NCI-H510A (cell line): ENCODE measurements at places on chromosomes 4 and X.

DNA sequence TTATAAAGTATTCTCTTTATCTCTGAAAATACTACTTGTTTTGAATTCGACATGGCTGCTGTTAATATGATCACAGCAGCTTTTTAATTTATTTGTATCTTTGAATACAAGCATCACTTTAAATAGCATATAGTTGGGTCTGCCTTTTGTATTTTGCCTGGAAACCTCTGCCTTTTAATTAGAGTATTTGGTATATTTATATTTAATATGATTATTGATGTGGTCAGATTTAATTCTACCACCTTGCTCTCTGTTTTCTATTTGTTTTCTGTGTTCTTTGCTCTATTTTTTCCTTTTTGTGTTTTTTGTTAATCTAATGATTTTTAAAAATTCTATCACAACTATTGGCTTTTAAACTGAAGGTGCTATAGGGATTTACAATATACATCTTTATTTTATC lies 21.7 kb downstream of the STK32B start:
- no peak for DNase-seq

DNA sequence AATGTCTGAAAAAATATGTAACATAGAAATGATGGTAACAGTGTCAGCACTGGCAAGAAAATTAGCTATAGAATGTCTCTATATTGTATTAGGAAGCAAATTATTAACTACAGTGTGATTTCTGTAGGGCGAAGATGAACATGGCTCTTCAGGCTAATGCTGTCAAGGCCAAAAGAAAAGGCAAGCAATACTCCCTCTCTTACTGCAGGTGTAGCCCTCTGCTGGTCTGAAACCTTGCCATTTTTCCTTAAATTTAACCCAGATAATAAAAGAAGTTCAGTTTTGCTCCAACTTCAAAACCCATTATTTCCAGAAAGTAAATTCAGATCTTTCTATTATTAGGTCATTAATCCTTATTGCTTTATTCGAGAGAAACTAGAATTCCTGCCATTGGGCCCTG lies 215.9 kb downstream of the LRBA start:
- DNase-seq: no peak

DNA sequence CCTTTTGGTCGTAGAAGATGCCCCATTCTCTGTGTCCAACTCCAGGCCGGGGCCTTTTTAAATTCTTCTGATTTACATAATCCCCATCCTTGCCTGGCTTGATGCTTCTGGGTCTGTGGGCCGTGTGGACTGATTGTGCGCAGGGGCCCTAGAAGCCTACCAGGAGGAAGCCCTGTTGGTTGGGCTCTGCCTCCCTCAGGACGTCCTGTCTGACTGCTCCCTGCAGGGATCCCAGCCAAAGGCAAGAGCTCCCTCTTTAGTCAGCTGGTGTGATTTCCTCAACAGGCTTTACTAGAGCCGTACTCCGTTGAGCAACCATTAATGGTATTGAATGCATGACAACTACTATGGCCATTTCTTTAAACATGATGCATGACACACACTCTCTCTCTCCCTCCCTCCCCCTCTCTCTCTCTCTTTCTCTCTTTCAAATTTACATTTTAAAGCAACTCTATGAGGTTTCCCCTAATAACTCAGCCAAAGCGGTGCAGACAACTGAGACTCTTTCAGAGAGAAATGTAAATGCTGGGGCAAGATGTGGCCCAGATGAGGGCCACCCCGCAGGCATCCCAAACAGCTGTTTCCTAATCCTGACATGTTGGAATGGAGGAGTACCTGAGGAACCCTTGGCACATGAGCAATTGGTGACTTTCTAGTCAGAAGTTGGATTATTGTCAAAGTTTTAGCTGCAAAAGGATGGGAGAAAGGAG lies 117.3 kb downstream of the DRD5 start:
- DNase-seq: no peak

- no peak for DNase-seq
These were observed 61.0 kb downstream of the ZCCHC12 start for GRCh38 chrX:118884552-118885138.

- no peak for DNase-seq
These were observed 22.0 kb downstream of the ATP5ME start for GRCh38 chr4:651884-652642.

GRCh38 chr4:74197080-74197479 lies 39.2 kb downstream of the MTHFD2L start:
- DNase-seq: no peak

GRCh38 chr4:43112139-43112538 lies 219.6 kb downstream of the GRXCR1 start:
- DNase-seq: no peak

DNA sequence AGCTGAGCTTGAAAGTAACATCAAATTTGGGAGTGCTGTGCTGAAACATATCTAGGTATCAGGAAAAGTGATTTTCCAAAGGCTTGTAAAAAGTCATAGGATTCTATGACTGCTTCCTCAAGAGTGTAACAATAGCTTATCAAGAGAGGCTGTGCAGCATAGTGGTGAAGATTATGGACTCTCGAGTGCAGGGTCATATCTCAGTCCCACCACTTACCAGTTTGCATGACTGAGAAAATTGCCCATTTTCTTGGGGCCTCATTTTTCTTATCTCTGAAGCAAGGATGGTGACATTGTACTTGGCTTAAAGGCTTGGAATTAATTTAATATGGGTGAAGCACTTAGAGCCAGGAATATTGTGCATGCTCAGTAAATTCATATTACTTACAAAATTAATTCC lies 57.2 kb downstream of the AFF1 start:
- no peak for DNase-seq

- DNase-seq: no peak
These were observed 4.5 kb downstream of the ANXA5 start for GRCh38 chr4:121692261-121692660.

- no peak for DNase-seq
These were observed 79.9 kb downstream of the MAOA start for GRCh38 chrX:43735957-43736356.

DNA sequence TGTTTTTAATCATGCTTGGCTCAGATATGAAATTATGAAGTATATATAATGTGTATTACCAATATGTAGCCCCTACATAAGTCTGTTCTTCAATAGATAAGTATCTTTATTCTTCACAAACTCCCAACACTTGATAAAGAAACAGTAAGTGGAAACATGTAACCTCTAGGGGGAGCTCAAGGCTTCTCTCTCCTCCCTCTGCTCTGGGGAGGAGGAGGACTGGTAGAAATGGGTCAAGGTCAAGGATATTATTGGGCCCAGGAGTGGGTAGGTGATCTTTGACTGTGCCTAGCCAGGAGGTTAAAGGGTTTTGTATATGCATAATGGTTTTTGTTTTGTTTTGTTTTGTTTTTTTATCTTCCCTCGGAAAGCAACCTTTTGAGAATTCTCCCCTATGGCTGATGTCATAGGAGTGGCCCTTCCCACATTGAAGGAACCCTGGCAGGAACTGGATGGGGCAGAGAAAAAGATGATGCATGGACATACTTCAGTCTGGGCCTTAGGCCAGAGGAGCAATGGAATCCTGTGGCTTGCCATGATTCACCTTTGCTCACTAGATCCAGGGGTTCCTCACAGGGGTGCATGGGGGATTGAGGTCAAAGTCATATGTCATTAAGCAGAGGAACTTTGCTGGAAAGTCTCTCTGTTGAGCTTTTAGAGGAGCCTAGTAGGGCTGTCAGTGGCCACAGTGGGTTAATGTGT lies 460.3 kb downstream of the MID1IP1 start:
- peak; percentile 8 for DNase-seq
